ENCODE measurements at places on chromosomes 12 and 14.

GRCh38 chr12:109783965-109784244 is 49.3 kb downstream of the TRPV4 start:
- no peak for DNase-seq

GRCh38 chr14:55968741-55969140 is 149.5 kb upstream of the PELI2 start:
- no peak for DNase-seq

- DNase-seq = no peak
Measured at GRCh38 chr14:75258079-75258802, 20.4 kb upstream of the FOS start.

GRCh38 chr14:99508896-99509629 is 27.9 kb downstream of the CCNK start:
- DNase-seq = no peak
